HT1080 (cell line): ENCODE measurements at places on chromosomes 4 and X.
A peak's percentile ranks its signal among the peaks of the same experiment; 100 is the strongest.

DNA sequence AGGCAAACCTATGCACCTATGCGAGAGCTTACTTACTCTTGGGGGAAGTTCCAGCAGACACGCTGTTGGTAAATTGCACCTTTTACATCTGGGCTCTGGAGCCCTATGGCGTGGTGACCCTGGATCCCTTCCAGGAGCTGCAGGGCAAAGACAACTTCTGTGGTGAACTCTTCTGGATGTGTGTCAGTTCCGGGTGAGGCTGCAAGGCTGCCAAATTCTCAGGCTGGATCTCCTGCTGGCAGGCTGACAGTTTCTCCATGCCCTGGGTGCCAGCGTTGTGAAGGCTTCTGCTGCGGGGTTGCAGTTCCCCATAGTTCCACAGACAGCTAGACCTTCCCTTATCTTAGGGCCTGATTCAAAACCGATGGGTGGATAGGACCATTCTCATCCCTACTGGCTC lies 37.9 kb downstream of the RAP2C start:
- peak; percentile 65 for DNase-seq

GRCh38 chr4:139798456-139798855 lies 132.8 kb downstream of the MGST2 start:
- no peak for DNase-seq

DNA sequence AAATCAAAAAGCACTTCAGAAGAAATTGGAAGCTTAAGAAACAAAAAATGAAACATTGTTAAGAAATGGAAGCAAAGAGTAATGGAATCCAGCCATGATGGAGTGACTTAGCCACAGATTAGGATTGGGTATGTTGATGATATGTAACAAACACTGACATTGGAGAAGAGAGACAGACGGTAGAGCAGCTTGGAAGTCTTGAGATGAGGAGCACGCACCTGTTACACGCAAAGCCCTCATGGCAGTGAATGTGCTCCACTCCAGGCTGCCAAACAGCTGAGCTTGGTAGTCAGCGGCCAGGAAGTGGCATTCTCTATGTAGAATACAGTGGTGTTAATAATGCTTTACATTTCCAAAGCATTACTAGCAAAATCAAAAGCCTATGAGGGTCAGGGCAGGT lies 56.9 kb upstream of the GPRIN3 start:
- DNase-seq = no peak

DNA sequence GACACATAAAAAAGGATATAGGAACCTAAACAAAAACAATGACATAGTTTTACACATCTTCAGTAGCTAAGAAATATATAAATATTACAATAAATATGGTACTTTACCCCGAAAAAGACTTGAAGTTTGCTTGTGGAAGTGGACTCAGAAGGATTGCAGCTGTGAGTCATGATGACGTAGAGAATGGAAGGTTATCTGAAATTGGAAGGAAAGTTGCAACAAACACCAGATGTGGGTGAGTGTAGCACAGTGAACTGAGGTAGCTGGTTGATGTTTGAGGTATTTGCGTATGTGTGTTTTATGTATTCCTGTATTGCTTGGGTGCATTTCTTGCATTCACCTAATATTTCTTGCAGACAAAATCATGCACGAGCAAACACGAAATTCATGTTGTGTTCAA lies 113.0 kb downstream of the ARX start:
- peak; percentile 35 for DNase-seq

DNA sequence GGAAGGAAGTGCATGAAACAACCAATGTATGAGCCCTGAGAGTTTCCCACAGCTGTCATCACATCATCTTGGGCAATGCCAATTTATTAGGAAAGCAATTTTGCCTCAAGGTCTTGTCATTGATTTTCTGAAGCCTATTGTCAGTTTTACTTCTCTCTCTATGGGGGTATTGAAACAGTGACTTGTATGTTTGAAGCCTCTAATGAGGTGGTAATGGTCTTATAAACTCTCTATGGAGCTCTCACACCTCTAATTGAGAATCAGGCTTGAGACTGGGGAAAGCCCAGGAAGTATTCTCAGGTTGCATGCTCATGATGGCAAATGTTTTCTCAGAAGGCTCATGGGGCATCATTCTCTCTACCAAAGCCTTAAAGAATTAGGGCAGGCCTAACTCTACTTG lies 308.2 kb upstream of the EMCN start:
- no peak for DNase-seq

GRCh38 chrX:15202454-15203177 lies 67.3 kb downstream of the ASB9 start:
- DNase-seq = peak; percentile 83

- peak; percentile 86 for DNase-seq
These were observed 71.4 kb upstream of the ETNPPL start for GRCh38 chr4:108834166-108834834.

DNA sequence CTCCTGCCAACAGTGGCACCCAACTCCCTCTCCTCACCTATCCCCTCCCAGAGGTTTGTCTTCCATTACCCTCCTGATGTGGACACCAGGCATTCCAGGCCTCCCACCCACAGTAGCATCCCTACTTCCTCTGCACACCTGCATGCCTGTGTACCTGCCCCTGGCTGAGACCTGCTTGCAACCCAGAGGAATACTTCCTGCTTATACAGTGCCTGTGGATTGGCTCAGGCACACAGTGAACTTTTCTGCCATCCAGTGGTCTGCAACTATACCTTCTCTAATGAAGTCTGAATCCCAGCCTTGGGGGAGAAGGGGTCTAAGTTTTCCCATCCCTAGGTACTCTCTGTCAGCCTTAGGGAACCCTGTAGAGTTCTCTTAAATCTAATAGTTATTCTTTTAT lies 169.9 kb downstream of the IQCM start:
- no peak for DNase-seq

- DNase-seq = no peak
These were observed 1.0 kb downstream of the PRDX4 start for GRCh38 chrX:23668335-23668734.

GRCh38 chrX:120575379-120576114 lies 14.8 kb upstream of the CUL4B start:
- DNase-seq = peak; percentile 2

DNA sequence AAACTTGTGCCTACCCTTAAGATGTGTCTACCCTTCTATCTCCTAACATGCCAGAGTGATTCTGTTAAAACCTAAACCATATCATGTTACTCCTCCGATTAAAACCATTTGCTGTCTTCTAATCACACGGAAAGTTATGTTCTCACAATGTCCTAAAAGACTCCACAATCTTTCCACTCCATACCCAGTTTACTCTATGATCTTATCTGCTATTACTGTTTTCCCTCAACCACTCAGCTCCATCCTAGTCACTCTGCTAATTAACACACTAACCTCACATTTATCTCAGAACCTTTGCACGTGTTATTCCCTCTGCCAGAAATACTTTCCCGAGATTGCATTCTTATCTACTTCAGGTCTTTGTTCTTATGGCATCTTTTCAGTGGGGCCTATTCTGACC lies 47.6 kb upstream of the UPRT start:
- no peak for DNase-seq

GRCh38 chrX:58051346-58051745 lies 141.1 kb upstream of the ZXDA start:
- no peak for DNase-seq

DNA sequence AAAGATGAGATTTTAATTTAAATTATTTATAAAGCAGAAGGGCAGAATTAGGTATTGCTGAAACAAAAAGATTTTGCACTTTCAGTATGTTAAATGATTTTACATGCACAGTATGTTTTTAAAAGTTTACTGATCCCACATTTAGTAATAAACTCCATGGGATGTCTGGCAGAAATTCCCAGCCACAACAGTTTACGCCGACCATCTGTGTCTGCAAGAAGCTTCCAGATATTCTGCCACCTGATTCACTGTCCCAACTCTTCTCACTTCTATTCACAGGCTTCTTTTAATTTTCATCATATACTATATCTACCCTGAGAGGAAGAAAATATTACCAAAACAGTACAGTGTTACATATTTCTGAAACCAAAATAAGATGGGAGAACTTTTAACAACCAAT lies 115.8 kb upstream of the IQCM start:
- no peak for DNase-seq

GRCh38 chr4:100169491-100170485 lies 20.5 kb downstream of the DDIT4L start:
- peak; percentile 32 for DNase-seq

GRCh38 chr4:8618421-8618820 lies 25.9 kb downstream of the CPZ start:
- no peak for DNase-seq

DNA sequence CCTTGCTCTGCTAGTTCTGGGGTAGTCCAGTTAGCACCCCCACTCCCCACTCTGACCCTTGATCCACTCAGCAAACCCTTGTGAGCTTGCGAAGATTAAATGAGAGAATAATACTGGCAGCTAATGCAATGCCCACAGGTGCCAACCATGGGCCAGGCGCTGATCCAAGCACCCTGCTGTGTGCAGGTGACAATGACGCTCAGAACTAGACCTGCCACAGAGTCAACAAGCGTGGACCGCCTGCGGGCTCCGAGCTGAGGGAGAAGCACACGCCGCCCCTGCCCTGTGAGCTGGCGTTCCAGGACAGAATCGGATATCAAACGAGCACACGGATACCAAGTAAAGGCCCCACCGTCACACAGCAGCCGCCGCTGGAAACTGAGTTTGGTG lies 129.2 kb downstream of the FAM53A start:
- DNase-seq = no peak

- no peak for DNase-seq
These were observed at the start of gene KCNE5 for GRCh38 chrX:109624641-109625616. KCNE5 (minus strand) TSS chrX:109625172; CDS start chrX:109625020, 152 bp downstream.

- peak; percentile 10 for DNase-seq
These were observed 48.1 kb downstream of the RAB40AL start for GRCh38 chrX:102985192-102985591.

DNA sequence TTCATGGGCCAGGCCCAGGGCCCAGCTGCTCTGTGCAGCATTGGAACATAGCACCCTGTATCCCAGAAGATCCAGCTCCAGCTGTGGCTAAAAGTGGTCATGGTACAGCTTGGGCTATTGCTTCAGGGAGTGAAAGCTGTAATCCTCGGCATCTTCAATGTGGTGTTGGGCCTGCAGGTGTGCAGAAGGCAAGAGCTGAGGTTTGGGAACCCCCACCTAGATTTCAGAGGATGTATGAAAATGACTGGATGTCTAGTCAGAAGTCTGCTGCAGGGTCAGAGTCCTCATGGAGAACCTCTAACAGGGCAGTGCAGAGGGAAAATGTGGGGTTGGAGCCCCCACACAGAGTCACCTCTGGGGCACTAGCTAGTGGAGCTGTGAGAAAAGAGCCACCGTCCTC lies 341.7 kb downstream of the PPP3CA start:
- no peak for DNase-seq

DNA sequence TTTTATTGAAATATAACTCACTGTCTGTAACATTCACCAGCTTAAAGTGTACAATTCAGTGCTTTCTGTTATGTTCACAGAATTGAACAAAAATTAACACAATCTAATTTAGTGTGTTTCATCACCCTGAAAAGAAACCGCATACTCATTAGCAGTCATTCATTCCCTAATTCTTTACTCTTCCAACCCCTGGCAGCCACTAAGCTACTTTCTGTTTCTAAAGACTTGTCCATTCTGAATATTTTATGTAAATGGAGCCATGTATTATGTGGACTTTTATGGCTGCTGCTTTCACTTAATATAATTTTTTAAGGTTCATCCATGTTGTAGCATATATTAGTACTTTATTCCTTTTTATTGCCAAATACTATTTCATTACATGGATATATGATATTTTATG lies 94.7 kb upstream of the ATP8A1 start:
- DNase-seq = no peak

- no peak for DNase-seq
These were observed 208.4 kb downstream of the GASK1B start for GRCh38 chr4:157964463-157964862.

DNA sequence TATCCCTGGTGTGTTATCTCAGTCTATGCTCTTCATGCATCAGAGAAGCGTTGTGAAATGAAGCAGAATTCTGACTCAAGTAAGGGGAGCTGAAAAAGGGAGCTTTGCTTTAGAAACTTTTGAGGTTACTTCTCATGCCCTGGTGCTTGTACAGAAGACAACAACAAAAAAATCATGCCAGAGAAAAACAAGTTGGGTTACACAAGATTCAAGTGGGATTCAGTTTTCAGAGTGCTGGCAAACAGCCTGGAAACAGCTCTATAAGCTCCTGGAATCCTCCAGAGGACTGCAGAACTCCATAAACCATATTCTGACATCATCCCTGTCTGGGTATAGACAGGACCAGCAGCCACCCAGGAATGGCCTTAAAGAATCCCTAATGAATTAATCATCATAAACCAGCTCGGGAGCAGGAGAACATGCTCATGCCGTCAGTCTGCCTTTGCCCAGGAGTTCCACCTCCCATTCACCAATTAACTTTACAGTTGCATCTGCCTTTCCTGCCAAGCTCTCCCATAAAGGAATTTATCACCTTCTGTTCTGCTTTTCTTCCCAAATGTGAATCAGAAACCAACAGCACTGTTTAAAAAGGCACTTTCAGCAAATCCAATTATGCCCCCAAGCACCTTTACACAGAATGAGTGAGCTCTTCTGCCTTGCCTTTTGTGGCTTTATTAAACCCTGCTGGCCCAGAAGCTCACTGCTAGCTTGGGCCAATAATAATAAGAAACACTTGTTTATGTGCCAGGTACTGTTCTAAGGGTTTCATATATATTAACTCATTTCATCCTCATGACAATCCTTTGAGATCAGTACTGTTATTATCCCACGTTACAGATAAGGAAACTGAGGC lies 54.5 kb upstream of the FBXW7 start:
- DNase-seq = peak; percentile 80

DNA sequence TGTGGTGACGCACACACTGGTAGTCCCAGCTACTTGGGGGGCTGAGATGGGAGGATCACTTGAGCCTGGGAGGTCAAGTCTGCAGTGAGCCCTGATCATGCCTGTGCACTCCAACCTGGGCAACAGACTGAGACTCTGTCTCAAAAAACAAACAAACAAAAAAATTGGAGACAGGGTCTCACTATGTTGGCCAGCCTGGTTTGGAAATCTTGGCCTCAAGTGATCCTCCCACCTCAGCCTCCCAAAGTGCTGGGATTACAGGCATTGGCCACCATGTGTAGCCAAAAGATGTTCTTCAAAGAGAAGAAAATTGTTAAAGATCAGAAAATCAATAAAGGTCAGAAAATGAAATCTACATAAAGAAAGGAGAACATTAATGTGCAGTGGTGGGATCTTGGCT lies 41.7 kb upstream of the ABCG2 start:
- no peak for DNase-seq

GRCh38 chr4:182893047-182893446 lies 24.1 kb downstream of the DCTD start:
- no peak for DNase-seq

DNA sequence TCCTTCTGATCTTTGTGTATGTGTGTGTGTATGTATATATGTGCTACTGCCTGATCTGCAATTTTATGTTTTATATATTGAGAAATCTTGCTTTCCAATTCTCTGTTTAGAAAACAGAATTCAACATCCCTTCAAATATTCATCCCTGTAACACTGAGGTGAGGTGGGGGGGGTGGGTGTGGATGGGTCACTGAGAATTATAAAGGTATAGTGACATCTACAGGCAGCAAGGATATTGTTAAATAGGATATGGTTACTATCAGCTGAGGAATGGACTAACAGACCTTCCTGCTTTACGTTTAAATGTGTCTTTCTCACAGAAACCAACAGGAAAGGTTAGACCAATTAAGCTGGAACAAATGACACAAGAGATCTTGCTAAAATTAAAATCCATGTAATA lies 19.0 kb upstream of the MAGEB2 start:
- peak; percentile 22 for DNase-seq

GRCh38 chrX:79452881-79453280 lies 85.7 kb upstream of the ITM2A start:
- no peak for DNase-seq
